Umbilical cord (tissue), 2 donors: ENCODE measurements at places on chromosomes 5 and 9.

GRCh38 chr9:94538908-94539307 lies 16.0 kb upstream of the PCAT7 start:
- no peak for DNase-seq

GRCh38 chr5:67806654-67807438 lies 408.7 kb upstream of the PIK3R1 start:
- DNase-seq: no peak

DNA sequence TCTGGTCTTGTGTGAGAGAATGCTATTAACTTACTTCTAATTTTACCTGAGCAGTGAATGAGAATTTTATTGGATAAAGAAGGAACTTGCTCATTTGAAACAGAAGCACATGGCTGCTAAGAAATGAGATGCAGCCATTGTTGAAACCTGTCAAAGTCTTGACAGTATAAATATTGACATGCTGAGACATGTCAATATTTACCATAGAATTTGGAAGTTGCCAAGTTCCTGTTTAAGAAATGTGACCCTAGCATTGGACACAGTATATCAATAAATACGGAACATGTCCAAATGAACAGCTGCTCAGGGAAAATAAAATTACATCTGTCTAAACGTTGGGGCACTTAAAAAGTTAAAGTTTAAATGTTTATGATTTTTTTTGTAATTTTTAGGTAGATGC lies 7.8 kb downstream of the XRCC4 start:
- DNase-seq: no peak

DNA sequence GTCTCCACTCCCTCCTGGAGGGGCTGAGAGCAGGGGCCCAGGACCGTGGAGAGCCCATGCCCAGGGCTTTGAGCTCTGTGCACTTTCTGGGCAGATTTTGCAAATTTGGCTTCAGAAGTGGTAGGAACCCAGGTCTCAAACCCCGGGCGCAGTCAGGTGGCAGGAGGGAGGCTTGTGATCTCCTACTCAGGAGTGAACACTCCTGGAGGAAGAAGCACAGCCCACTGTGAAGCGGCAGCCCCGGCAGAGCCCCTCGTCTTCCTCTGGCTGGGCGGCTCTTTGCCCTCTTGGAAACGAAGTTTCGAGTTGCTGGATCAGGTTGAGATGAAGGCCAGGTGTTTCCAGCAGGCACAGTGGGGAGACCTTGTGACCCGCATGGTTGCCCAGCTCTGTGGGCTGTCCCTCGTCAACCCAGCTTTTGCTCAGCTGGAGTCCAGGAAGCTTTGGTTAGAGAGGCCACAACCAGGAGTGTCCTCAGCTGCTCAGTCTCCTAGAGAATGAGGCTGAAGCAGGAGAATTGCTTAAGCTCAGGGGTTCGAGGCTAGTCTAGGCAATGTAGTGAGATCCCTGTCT lies 48.5 kb downstream of the WNK2 start:
- no peak for DNase-seq

- no peak for DNase-seq
Measured at GRCh38 chr9:26856413-26857032, 36.1 kb downstream of the CAAP1 start.

GRCh38 chr5:77987331-77987730 lies 211.2 kb upstream of the TBCA start:
- no peak for DNase-seq

GRCh38 chr9:129319076-129319937 lies 141.2 kb upstream of the IER5L start:
- no peak for DNase-seq

DNA sequence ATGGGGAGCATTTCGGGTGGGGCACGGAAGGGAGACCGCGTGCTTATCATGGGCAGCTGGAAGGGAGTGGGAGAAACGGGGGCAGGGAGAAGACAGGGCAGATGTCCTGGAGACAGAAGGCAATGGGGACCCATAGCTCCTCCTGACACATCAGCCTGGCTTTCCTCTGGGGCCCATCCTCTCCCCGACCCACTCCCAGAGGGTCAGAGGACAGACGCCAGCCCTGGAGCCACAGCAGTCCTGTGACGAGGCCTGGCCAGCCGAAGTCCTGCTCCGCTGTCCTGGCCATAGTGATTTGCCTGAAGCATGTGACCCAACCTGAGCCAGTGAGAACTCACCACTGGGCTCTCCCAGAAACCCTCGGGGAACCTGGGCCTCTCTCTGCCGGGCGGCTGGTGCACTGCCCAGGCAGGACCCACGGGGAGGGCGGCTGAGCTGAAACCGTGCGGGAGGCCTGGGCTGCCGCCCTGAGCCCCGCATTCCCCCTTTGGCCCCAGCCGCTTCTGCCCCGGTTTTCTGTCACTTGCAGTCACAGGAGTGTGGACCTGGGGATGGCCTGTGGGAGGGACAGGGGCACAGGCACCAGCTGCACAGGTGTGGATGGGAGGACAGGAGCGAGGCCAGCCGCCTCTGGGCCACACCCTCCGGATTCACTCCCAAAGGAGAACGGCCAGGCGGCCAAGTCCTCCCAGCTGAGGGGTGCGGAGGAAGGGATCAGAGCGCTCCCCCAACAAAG lies 19.8 kb downstream of the ADAMTS2 start:
- no peak for DNase-seq

DNA sequence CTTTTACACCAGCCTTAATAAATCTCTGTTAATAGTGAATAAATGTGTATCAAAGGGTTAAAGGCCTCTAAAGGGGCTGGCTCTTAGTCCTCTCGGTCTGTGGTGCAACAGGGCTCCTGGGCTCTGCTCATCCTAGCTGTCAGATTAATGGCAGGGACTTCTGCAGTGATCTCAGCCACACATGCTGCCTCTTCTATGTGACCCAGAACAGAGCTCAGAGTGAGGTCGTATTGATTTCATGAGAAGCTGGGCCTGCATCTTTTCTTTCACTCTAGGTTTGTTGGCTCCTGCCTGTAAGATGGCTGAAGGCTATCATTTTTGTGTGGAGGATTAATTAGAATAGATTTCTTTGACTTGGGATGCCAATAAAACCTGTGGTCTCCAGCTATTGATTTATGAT lies 165.0 kb upstream of the GLRA1 start:
- no peak for DNase-seq

GRCh38 chr5:10756549-10756948 lies 4.5 kb downstream of the DAP start:
- peak; percentile 71 for DNase-seq
